HS-27A (cell line): ENCODE measurements at places on chromosomes 16 and 17.

- DNase-seq = no peak
Measured at GRCh38 chr16:28558456-28558855, 4.7 kb downstream of the SGF29 start.

GRCh38 chr17:37662353-37662752 lies 19.1 kb upstream of the DDX52 start:
- DNase-seq = no peak

- DNase-seq = no peak
Measured at GRCh38 chr17:76498876-76499251, 2.4 kb downstream of the RHBDF2 start.

DNA sequence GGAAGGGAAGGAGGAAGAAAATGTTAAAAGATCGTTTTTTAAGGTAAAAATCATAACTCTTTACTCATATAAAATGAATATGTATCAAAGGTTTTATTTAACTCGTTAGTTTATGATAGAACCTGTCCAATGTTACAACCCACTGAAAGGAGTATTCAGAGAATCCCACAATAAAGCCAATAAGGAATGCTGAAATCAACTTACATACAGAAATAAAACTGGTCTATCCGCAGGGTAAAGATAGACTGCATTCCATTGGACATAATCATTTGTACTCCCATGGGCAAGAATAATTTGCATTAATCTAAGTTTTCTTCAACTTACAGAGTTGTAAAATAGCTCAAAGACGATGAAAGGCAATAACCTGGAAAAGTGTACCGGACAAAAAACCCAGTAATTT lies 17.9 kb upstream of the BEAN1 start:
- peak; percentile 34 for DNase-seq

- DNase-seq = no peak
Measured at GRCh38 chr16:15403392-15403995, 7.9 kb downstream of the MPV17L start.

DNA sequence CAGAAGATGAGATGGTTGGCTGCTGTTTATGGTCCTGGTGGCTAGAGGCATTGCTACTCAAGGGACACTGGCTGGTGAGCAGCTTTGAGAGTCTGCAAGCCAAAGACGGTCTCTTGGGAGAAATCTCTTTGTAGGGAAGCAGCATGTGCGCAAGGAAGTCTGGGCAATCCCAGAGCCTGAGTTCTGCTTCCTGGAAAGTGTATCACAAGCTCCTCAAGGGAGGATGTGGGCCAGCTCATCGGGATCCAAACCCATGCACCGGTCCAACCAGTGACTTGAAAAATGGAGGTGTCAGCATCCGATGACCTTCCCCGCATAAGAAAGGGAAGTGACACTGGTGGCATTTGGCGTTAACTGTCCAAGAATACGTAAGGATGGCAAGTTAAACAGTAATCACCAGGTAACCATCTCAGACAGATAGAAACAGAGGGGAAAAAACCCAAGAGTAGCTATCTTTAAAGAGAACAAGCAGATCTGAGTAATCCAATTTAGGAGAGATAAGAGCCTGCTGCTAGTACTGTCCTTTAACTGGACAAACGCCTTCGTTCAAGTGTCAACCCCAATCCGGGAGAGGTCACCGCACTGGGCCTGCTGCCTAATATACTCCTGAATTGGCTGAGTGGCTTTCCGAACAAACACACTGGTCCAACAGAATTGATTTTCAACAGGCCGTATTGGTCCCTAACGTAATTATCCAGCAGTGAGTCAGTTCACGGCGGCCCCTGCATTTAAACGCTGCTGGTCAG lies 303.0 kb upstream of the ZFHX3 start:
- no peak for DNase-seq

- no peak for DNase-seq
Measured at GRCh38 chr17:76510831-76511244, 9.6 kb upstream of the RHBDF2 start.

DNA sequence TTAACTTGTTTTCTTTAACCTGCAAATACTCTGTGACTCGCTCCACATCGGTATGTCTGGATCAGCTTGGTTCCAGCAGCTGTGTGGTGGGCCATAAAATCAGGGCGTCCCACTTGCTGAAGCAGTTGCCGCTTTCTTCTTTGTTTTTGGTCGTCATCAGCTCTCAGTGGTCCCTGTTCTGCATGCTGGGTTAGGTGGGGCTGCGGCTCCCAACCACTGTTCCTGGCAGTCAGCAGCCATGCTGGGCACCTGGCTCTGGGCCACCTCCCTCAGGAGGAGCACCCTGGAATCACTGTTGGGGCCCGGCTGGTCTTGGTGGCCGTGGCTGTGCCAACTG lies 23.0 kb downstream of the MGRN1 start:
- no peak for DNase-seq

DNA sequence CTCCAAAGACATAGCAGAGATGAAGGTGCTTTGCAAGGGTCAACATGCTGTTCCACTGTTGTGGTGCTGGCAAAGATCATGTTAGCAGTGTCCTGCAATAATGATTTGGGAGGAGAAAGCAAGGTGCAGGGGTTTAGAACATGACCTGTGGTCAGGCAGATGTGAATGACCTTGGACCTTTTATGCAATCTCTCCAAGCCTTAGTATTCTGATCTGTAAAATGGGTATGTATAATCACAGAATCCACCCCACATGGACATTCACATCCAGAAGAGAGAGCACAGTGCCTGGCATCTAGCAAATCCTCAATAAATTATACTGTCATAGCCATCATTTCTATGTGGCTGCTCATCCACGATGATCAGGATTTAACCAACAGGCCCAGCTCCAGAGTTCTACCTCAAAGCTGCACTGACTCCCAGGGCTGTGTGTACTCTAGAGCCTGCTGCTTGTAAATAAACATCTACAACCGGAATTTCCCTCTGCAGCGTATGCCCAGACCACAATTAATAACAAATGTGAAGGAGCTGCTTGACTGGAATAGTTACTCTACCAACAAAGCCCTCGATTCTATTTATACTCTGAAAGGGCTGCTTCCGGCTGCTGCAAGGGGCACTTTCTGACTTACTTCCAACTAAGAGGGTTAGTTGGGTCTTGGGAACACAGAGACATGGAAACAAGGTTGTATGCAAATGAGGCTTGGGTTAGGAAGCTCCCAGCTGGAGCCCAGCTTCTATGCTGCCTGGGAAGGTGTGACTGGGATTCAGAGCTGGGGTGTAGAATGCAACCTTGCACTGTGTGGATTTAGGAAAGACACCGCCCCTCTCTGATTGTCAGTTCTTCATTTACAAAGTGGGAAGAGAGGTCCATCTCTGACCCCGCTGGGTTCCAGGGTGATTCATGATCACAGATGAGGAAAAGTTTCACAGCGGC lies 265.2 kb downstream of the XYLT1 start:
- DNase-seq = no peak

- DNase-seq = no peak
Measured at GRCh38 chr16:46845952-46846351, 15.0 kb upstream of the C16orf87 start.

- DNase-seq = no peak
Measured at GRCh38 chr16:53509906-53510703, 7.1 kb upstream of the AKTIP start.

- no peak for DNase-seq
Measured at GRCh38 chr17:66865151-66865550, 30.2 kb downstream of the CACNG5 start.

- DNase-seq = no peak
Measured at GRCh38 chr17:16085066-16085699, 85.6 kb downstream of the TTC19 start.

DNA sequence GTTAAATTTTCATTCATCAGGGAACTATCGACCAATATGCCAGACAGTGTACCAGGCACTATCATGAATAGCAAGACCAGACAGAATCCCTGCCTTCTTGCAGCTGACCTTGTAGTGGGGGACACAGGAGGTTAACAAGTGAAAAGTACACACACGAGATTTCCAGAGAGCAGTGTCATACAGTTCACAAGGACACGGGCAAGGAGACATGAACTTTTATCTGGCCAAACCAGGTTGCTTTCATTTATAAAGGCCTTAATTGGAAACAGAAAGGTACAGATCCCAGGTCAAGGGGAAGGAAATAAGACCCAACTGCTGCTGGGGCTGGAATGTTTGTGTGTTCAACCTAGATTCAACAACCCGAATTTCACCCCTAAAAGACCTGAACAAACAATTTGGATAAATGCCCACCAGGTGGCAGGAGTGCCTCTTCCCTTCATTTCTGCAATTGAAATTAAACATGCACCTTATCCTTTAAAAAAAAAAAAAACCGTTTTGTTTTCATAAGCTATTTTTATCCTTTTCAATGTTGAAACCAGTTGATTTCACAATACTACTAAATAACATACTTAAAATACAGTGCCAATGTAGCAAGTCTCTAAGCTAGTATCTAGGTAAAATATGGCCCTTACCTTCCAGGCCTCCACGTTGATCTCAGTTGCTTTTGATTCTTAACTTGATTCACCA lies 65.9 kb downstream of the EMP2 start:
- DNase-seq = peak; percentile 5

DNA sequence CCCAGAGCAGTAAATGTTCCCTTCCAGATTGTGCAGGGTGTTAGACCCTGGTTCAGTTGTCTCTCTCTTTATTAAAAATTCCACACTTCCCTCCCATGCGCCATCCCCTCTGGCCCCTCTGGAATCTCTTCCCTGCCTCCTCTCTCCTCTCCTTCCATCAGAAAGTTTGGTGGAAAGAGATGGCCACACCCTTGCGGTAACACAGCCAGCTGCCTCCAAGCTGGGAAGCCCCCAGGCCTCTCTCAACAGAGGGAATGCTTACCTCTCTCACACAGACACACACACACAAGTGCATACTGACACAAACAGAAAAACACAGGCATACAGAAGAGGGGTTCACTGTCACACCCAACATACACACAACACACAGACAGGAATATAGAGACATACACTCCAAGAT lies 220.5 kb downstream of the C16orf78 start:
- DNase-seq = no peak

GRCh38 chr16:88610080-88610479 lies 28.3 kb upstream of the IL17C start:
- DNase-seq = no peak

DNA sequence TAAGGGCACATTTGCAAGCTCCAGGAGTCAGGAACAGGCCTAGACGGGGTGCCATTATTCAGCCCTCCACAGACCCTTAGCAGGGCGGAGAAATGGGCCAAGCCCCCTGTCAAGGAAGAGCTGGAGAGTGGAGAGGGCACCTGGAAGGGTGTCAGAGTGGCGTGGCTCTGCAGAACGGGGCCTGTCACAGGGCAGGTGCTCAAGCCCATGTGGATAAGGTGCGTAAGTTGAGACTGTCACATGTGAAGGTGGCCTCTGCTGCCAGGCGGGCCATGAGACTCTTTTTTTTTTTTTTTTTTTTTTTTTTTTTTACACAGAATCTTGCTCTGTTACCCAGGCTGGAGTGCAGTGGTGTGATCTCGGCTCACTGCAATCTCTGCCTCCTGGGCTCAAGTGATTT lies 12.0 kb upstream of the CRISPLD2 start:
- DNase-seq = no peak

DNA sequence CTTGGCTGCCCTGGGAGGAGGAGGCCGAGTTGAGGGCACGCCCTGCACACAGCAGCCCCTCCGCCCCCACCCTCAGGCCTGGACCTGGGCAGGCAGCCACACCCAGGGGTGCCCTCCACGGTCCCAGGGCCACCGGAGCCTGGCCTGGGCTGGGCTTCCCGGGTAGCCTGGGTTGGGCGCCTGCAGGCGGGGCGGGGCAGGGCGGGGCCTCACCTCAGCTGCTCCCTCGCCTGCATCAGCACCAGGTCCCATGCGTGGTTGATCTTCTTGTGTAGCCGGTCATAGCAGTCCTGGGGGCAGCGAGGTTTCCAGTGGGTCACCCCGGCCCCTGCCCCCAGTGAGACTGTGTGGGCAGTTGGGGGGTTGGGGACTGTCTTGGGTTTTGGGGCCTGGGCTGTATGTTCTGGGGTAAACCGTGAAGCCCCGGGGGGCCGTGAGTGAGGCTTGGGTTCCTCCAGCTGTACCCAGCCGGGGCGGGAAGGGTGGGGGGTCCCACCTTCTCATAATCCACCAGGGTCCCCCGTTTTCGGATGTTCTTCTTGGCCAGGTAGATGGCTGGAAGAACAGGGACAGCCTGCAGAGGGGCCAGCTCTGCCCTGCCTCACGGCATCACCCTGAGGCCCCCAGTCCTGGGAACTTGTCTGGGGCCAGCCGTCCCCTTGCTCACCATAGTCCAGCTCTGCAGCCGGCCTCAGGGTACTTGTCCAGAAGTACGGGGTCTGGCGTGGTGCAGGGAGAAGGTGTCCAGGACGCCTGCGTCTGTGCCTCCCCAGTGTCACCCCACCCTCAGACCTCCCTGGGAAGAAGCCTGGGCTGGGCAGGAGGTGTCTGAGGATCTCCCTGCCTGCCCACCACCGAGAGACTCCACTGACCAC lies 2.0 kb downstream of the RGS11 start:
- no peak for DNase-seq

- DNase-seq = no peak
Measured at GRCh38 chr16:70378869-70379493, 32.3 kb downstream of the DDX19A start.

GRCh38 chr17:4375039-4375748 lies 8.7 kb upstream of the UBE2G1 start:
- DNase-seq = no peak

- no peak for DNase-seq
Measured at GRCh38 chr17:80270836-80271235, 10.2 kb downstream of the RNF213 start.

DNA sequence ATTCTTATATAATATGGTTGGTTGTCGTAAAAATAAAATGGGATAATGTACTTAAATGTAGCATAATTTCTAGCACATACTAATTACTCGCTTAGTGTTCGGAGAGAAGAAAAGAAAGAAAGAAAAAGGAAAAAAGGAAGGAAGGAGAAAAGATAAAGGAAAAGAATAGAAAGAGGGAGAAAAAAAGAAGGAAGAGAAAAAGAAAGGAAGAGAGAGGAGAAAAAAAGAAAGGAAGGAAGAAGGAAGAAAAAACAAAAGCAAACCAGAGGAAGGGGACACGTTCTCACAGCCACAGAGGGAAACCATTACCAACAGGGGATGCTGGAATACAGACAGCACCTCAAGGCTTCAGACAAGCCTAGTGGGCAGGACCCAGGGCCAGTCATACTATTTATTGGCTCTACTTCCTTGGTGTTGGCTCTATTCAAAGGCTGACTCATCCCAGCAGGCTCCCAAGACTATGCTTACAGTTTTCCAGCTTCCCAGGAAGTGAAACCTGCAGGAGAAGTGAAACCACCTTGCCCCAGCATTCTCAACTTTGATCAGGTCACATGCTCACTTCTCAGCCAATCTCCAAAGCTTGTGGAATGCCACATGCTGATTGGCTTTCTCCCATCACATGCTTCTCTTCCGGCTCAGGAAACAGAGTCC lies 273.5 kb upstream of the IRX5 start:
- DNase-seq = no peak

- DNase-seq = no peak
Measured at GRCh38 chr17:76523084-76524037, 14.1 kb downstream of the CYGB start.

- DNase-seq = peak; percentile 81
Measured at GRCh38 chr17:16521070-16521727, 29.2 kb upstream of the LRRC75A start.

GRCh38 chr16:2779978-2780898 lies 3.2 kb upstream of the ELOB start:
- no peak for DNase-seq
